ENCODE measurements at places on chromosomes 13 and 19.

- peak; percentile 59 for DNase-seq
Measured at GRCh38 chr19:40576151-40576584, 505 bp upstream of the SHKBP1 start.

DNA sequence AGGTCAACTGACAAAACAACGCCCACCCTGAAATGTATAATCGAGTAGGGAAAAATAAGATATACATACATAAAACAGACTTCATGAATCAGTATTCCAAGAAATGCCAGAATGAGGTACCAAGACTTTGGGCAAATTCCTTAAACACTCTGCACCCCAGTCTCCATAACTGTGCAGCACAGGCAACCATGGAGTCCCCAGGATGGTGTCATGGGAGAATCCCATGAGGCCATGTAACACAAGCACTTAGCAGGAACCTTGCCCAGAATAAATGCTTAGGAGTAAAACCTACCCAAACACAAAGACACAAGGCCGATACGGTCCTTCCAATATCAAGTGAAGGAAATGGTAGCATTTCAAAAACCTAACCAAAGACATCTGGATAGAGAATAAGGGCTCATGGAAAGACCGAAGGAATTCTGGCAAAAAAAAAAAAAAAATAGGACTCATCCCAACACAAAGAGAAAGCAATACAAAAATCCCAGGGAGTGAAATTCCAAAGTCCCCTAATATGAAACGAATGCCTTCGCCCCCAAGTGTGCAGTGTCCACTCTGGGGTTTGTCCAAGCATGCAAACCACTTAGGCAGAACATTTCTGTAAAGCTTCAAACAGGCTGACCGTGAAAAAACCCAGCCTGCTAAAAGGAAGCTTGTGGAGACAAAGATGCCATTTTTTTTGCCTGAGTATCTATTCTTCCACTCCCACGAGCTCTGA lies 11.1 kb downstream of the ZC3H4 start:
- DNase-seq, result no peak

GRCh38 chr13:112752711-112753541 lies 63.1 kb downstream of the ATP11A start:
- DNase-seq, result no peak

DNA sequence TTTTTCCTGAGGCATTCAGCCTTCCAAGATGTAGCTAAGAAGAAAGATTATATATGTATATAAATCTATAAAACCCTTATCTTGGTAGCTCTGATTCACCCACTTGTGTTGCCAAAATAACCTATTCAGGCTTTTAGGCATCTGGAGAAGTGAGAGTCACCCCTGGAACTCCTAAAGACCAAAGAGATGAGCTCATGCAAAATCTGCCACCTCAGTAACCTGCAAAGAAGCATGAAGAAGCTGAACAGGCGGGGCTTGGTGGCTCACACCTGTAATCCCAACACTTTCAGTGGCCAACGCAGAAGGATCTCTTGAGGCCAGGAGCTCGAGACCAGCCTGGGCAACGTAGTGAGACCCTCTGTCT lies 393.7 kb downstream of the FOXO1 start:
- DNase-seq, result no peak

- no peak for DNase-seq
Measured at GRCh38 chr19:4090356-4091220, 23.9 kb upstream of the ZBTB7A start.

DNA sequence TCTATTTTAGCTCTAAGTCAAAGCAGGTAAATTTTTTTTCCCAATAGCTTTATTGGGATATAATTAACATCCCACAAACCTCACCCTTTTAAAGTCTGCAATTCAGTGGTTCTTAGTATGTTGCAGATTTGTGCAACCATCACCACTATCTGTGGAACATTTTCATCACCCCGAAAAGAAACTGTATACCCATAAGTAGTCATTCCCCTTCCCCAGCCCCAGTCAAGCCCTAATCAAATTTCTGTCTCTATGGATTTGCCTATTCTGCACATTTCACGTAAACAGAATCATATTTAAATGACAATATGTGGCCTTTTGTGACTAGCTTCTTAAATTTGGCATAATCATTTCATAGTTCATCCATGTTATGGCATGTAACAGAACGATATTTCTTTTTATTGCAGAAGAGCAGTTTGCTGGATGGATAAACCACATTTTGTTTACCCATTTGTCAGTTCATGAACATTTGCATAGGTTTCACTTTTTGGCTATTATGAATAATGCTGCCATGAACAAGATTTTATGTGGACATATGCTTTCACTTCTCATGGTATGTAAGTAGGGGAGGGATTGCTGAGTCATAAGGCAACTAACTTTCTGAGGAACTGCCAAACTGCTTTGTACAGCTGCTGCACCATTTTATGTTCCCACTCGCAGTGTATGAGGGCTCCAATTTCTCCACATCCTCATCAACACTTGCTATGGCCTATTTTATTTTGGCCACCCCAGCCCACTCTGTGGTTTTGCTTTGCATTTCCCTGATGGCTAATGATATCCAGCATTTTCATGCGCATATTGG lies 10.9 kb downstream of the SLC46A3 start:
- peak; percentile 49 for DNase-seq

- DNase-seq, result no peak
Measured at GRCh38 chr13:45915686-45916439, 64.3 kb upstream of the SIAH3 start.
